ENCODE measurements at places on chromosomes 1 and 21.

DNA sequence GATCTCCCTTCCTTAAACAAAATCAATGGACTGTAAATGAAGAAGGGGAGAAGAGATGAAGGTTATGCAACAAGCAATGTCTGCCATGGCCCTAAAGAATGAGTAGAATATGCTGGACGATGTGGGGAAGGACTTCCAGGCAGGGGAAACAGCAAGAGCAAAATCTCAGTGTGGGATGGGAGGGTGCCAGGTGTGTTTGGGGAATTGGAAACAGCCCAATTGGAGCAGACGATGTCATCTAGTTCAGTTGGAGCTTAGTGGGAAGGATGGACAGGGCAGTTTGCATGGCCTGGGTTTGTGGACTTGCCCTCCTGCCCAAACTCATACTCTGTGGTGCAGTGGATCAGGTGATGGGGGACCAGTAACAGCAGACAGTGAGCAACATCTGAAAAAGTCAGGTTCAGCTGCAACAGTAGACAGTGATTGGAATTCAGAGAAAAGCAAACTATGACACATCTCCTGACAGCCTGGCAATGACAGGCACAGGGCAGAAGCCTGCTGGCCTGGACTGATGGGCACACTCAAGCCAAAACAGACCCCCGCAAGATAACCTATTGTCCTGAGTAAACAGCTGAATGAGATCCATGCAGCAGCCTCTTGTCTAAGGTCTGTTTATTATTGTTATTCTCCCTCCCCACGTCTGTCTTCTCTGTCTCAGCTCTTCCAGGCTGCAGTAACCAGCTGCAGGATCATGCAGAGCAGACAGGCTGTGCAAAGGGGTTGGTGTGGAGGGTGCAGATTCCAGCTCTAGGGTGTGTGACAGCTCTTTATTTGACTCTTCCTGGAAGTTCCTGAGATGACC lies 50.5 kb upstream of the PRELP start:
- no peak for DNase-seq

DNA sequence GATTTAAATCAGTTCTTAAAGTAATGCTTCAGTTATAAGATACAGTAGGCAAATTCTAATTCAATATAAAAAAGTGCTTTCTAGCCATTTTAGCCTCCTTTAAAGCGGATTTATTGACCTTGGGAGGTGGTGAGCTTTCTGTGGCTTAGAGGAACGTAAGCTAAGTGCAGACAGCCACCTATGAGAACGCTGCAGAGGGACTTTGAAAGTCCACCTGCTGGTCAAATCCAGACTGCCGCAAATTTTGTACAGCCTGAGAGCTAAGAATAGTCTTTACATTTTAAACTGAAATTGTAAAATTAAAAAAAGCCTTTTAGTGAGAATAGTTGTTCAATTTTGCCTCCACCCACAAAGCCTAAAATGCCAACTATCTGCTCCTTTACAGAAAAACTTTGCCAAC lies 67.0 kb upstream of the SSX2IP start:
- DNase-seq, result no peak

DNA sequence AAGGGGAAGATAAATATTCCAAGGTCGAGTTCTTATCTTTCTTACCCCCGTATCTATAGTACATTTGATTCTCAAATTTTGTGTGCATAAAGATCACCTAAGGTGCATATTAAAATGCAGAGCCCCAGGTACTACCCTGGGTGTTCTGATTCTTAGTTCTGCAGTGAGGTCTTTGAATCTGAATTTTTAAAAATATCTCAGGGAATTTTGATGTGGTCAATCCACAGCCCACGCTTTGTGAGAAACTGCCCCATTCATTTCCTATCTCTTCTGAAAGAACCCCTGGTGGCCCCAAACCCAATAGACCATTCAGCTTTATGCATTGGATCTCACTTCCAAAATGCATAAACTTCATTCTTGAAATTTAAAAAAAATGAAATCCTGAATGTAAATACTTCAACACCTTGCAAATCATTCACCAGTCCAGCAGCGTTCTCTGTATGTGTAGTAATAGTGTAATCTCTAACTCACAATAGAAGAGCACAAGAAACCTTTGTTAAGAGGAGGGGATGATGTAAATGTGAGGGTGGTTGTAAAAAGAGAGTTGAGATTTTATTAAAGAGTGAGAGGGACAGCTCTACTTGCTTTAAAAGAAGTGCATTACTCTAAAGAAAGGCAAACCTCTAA lies 108.8 kb upstream of the ZP4 start:
- DNase-seq, result no peak

DNA sequence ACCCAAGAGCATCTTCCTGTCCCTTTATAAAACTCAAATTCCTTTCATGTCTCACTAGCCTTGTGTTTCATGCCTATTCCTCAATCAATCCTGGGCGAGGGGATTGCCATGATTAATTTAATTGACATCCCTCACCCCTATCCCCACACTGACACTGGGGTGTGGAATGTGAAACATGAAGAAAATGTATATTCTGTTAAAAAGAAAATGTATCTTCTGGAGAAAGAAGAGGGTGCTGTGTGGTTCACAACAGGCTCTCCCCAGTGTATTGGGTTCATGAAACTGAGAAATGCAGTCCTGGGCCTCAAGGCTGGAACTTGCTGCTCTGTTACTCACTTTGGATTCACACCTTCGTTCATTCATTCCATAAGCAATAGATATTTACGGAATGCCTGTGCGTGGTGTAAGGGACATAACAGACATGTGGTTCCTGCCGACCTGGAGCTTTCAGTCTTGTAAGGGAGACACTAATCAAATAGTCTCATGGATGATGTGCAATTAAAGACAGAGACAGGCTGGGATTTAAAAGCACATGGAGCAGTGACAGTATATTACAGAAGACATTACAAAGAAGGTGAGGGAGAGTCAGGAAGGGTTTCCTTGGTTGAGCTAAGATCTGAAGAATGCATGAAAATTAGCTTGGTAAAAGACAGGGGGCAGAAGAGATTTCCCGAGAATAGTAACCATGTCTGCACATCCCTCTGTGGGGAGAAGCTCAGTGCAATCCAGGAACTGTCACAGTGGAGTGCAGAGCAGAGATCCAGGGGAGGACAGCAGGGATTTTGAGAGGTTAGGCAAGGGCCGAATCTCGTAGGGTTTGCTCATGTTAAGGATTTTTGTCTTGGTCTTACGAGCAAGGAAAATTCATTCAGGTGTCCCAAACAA lies 32.1 kb downstream of the SERTAD4 start:
- DNase-seq, result no peak

- DNase-seq, result no peak
These were observed 99.1 kb downstream of the PLA2G4A start for GRCh38 chr1:186927884-186928283.

DNA sequence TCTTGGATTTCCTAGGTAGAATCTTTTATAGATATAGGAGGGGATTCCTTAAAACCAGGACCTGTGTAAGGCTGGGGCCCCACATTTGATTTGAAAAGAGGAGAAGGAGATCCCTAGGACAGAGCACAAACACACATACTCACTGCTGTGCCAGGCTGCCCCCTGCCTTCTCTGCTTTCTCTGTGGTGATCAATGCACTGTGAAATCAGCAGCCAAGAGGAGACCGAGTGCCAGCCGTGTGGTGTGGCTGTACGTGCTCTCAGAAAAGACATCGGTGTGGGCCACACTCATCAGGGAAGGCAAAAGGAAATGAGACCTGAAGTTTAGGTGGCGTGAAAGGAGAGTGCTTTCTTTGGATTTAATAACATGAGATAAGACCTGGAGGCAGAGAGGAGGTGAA lies 194.2 kb downstream of the ZSCAN20 start:
- no peak for DNase-seq

DNA sequence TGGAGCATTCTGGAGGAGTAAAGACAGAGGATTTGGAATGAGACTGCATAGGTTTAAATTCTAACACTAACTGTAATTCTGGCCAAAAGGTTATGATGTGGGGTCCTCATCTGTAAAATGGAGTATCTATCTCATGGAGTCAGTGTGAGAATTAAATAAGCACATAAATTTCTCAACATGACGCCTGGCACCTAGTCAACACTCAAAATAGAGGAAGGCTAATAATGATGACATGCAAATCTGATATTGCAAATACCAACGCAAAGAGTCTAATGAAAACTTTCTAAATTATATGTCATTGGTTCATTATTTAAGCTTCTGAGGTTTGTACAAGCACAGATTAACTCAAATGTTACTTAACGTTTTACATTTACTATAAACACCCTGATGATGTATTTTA lies 29.6 kb downstream of the APP start:
- no peak for DNase-seq

- DNase-seq, result no peak
These were observed 6.7 kb downstream of the VWA1 start for GRCh38 chr1:1442069-1442770.

GRCh38 chr21:44354001-44354405 lies 582 bp downstream of the TRPM2 start:
- no peak for DNase-seq

DNA sequence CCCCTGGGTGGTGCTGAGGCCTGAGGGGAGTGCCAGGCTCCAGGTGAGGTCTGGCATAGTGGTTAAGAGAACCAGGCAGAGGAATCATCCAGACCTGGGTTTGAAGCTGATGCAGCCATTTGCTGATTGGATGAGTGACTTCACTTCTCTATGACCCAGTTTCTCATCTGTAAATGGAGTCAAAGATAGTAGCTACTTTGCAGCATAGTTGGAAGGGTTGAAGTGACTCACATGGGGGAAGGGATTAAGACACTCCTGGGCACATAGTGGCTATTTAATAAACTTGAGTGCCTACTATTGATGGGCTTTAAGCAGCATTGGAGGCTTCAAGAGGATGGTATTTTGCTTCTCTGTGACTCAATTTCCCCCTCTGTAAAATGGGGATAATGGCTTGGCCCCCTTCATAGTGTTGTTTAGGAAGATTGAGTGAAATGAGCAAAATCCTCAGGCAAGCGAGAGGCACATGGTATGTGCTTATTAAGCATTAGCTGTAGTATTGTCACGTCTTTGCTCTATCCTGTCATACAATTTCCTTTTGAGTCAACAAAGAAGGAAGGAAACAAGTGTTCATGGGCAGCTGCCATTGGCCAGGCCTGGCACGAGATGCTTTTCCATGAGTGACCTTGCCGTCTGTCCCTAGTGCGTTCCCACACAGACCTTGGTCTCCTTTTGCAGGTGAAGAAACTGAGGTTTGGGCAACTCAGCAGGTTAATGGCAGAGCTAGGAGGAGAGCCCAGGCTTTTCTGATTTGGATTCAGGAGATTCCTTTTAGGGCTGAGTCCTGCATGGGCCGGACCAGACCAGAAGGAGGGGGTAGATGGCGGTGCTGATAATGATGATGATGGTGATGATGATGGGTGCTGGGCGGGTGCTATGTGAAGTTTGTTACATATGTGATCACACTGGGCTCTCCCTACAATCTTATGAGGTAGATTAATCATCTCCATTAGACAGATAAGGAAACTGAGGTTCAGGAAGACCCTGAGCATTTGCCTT lies 131.1 kb upstream of the WNT4 start:
- DNase-seq, result no peak

- DNase-seq, result no peak
These were observed 136.5 kb downstream of the TSEN15 start for GRCh38 chr1:184188037-184188436.

DNA sequence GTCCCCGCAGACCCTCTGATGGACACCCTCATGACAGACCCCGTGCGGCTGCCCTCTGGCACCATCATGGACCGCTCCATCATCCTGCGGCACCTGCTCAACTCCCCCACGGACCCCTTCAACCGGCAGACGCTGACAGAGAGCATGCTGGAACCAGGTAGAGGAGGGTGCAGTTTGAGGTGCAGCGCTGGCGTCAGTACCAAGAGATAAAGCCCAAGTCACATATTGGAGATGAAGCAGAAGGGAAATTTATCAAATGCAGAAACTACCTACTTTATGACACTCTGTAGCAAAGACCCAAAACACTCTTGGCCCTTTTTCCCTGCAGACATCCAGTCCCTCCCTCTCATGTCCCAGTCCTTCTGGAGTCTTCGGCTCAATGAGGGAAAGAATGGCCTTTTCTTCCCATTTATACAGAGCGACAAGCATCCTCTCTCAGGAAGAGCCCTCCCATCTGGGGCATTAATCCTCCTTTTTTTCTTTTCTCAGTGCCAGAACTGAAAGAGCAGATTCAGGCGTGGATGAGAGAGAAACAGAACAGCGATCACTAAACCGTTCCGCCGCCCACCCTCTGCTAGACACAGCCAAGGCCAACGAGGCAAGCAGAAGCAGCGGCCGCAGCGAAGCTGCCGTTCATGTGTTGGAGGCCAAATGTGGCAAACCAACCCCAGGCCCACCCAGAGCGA lies 30.8 kb upstream of the KIF1B start:
- no peak for DNase-seq

DNA sequence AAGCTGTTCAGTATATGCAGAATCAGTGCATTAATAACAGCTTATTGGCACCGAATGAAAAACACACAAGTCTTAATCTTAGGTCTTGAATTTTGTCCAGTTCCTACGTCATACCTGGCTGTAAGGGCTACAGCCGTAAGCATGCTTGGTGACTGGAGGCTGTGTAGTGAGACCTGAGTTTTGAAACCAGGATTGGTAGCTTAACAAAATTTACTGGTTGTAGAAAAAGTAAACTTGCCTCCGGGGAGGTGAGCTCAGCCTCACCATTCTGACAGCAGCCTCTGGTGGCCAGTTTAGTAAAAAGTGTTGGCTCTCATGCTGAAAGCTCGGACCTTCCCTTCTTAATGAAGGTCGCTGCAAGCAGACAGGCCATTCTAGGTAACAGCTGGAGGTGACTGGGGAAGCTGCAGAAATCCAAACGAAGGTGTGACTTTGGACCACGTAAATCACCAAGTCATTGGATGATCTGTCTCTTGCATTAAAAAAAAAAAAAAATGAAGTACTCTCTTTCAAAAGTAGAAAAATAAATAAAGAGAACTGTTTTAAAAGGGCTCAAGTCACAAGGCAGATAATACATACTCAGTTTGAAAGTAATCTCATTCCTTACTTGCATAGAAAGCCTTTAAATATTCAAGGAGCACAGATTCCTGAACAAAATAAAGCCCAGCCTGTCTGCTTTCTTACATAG lies 48.9 kb downstream of the HLCS start:
- DNase-seq, result no peak

- DNase-seq, result no peak
These were observed 14.0 kb downstream of the CAPZA1 start for GRCh38 chr1:112633628-112634027.

- no peak for DNase-seq
These were observed 180.7 kb downstream of the GRIK3 start for GRCh38 chr1:36853638-36854037.

Measured in stimulated activated CD4-positive, alpha-beta T cell treated with anti-CD3 and anti-CD28 coated beads, Interleukin-1b, Interleukin-23, amount 100 ng/mL, for 4 hours (primary cell).